Stimulated activated CD4-positive, alpha-beta T cell treated with anti-CD3 and anti-CD28 coated beads, Interleukin-4, amount 100 ng/mL, for 1 hour (primary cell): ENCODE measurements at places on chromosomes 12 and 14.

- DNase-seq, result no peak
Observed at GRCh38 chr12:101051901-101052550, 158.0 kb downstream of the SLC5A8 start.

GRCh38 chr12:123839826-123840225 lies 77.7 kb downstream of the DNAH10 start:
- DNase-seq, result no peak

DNA sequence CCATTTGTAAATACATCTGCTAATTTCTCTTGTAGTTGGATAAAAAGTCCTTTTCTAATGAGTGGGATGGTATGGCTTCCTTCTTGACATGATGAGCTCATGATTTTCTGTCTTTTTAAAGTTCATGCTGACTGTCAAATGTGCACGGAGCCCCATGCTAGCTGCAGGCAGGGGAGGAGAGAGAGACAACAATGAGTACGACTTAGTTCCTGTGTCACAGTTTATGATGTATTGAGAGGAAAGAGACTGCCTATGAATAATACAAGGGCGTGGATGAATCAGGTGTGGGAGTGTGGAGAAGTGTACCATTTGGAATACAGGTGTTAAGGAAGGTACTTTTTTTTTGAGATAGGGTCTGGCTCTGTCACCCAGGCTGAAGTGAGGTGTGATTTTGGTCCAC lies 10.7 kb upstream of the TBC1D30 start:
- no peak for DNase-seq

DNA sequence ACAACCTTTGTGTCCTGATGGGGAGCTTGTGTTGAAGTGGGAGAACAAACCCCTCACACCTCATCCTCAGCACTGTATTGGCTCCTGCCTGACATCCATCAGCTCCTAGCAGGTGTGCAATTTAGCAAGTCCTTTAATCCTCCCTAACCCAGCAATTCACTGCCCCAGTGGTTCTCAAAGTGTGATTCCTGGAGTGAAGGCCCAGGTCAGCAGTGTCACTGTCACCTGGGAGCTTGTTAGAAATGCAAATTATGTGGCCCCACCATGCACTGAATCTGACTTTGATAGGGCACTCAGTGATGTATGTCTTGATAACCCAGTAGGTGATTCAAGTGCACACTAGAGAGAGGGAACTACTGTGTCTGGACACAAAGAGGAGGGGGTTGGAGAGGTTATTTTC lies 133.6 kb downstream of the FGD4 start:
- no peak for DNase-seq

DNA sequence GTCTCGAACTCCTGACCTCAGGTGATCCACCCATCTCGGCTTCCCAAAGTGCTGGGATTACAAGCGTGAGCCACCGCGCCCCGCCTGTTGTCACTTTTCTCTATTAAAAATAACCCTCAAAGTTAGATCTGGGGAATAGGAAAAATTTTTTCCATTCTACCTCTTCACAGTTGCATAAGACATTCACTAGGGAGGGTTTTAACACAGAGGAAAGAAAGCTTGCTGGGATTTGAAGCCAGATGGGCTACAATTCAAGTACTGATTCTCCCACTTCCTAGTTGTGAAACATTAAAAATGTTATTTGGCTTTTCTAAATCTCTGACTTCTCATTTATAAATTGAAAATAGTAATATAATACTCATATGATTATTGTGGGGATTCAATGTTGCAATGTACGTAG lies 23.3 kb upstream of the SLC15A5 start:
- DNase-seq, result no peak

DNA sequence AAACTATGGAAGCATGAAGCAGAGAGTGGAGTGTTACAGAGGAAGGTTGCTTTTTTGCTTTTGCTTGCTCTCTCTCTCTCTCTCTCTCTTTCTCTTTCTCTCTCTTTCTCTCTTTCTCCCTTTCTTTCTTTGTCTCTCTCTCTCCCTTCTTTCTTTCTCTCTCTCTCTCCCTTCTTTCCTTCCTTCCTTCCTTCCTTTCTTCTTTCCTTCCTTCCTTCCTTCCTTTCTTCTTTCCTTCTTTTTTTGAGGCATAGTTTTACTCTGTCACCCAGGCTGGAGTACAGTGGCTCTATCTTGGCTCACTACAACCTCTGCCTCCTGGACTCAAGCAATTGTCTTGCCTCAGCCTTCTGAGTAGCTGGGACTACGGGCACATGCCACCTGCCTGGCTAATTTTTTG lies 7.6 kb downstream of the ARHGDIB start:
- no peak for DNase-seq

- DNase-seq, result no peak
Observed at GRCh38 chr12:9799961-9800360, 27.3 kb upstream of the KLRF1 start.

GRCh38 chr14:73125169-73125588 lies 11.1 kb upstream of the PSEN1 start:
- DNase-seq, result no peak

DNA sequence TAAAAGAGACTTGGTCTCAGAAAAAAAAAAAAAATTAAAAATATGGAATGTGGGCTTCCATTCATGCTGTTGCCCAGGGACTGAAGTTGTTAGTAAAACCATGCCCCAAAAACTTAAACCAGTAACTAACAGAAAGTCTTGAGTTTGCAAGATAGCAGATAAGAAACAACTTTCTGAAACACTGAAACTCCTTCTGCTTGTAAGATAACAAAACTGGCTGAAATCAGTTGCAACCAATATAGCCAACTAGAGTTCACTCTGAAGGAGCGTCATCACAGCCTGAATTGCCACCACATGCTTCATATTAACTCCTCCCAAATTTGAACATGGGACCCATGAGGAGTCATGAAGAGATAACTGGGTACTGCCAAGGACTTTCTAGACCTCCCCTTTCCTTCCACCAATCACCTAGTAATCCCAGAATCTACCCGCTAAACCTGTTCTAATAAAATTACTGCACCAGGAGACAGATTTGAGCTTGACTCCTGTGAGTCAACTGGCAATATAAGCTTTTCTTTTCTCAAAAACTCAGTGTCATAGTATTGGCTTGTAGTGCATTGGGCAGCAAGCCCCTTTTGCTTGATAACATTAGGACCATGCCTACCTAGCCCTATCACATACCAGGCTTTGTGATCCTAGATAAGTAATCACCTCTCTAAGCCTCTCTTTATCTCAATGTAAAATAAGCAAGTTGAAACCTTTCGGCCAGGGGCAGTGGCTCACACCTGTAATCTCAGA lies 53.6 kb downstream of the R3HDM2 start:
- DNase-seq, result no peak
